Tracheal epithelial cell (primary cell): ENCODE measurements at places on chromosomes 1 and 21. TPM values are rescaled to one million over a fixed set of nuclear protein-coding genes. Genes with fewer than 3 reads are reported as not detected.

MTMR11 gene
- total RNA-seq = 2.3 and 6.3 TPM in 2 replicates

LIN28A gene
- total RNA-seq = not detected in 2 replicates

KCNJ9 gene
- under 0.01 and 0.21 TPM in 2 replicates for total RNA-seq

CDK18 gene
- 6.0 and 19.5 TPM in 2 replicates for total RNA-seq

IGFN1 gene
- 0.48 TPM in 1 of 2 replicates, not detected in the other for total RNA-seq

ADAMTS5 gene
- total RNA-seq = under 0.01 and 1.4 TPM in 2 replicates

SH2D1B gene
- under 0.01 and 0.21 TPM in 2 replicates for total RNA-seq

LDLRAD1 gene
- under 0.01 and 0.64 TPM in 2 replicates for total RNA-seq

USH2A gene
- total RNA-seq = not detected in 2 replicates

CNIH3 gene
- total RNA-seq = 1.7 TPM in 1 of 2 replicates, not detected in the other

LSS gene
- total RNA-seq = 42.4 and 66.3 TPM in 2 replicates

TTC22 gene
- 10.6 and 16.8 TPM in 2 replicates for total RNA-seq

ZNF644 gene
- total RNA-seq = 45.5 and 48.2 TPM in 2 replicates

EFNA4 gene
- 15.8 and 18.1 TPM in 2 replicates for total RNA-seq

PRAMEF17 gene
- not detected in 2 replicates for total RNA-seq

C8A gene
- not detected in 2 replicates for total RNA-seq

RNU1-3 gene
- under 0.01 TPM in 2 replicates for total RNA-seq

BRINP3 gene
- total RNA-seq = not detected in 2 replicates

ETNK2 gene
- 24.3 and 96.3 TPM in 2 replicates for total RNA-seq

KLF17 gene
- 0.24 TPM in 1 of 2 replicates, not detected in the other for total RNA-seq

OPTC gene
- not detected in 2 replicates for total RNA-seq

DENND2D gene
- total RNA-seq = 21.7 and 28.3 TPM in 2 replicates

SLC9C2 gene
- not detected in 2 replicates for total RNA-seq

UMODL1 gene
- not detected in 2 replicates for total RNA-seq

FAM72C gene
- total RNA-seq = under 0.01 and 0.21 TPM in 2 replicates

GABPA gene
- 14.9 and 17.7 TPM in 2 replicates for total RNA-seq

NOTCH2 gene
- 70.5 and 114 TPM in 2 replicates for total RNA-seq

PTPRU gene
- 60.2 and 84.0 TPM in 2 replicates for total RNA-seq

IGSF21 gene
- not detected in 2 replicates for total RNA-seq

TNFRSF1B gene
- under 0.01 TPM in 1 of 2 replicates, not detected in the other for total RNA-seq

MYOCOS gene
- not detected in 2 replicates for total RNA-seq

CLEC20A gene
- total RNA-seq = not detected in 2 replicates

KIF21B gene
- total RNA-seq = 2.2 and 4.0 TPM in 2 replicates

MFAP2 gene
- 6.4 and 22.4 TPM in 2 replicates for total RNA-seq

IFFO2 gene
- 15.3 and 40.7 TPM in 2 replicates for total RNA-seq

POLR3C gene
- 23.7 and 33.7 TPM in 2 replicates for total RNA-seq

OR2T2 gene
- not detected in 2 replicates for total RNA-seq

SYCP1 gene
- total RNA-seq = not detected in 2 replicates

FCGR3A gene
- total RNA-seq = not detected in 2 replicates
